ENCODE measurements at places on chromosomes 3 and 15.

GRCh38 chr3:51669241-51670052 is 1.6 kb upstream of the TEX264 start:
- peak; percentile 89 for DNase-seq

- no peak for DNase-seq
These were observed 619.3 kb downstream of the SI start for GRCh38 chr3:164458986-164459385.

- no peak for DNase-seq
These were observed 25.6 kb upstream of the UBE3A start for GRCh38 chr15:25464383-25464782.

DNA sequence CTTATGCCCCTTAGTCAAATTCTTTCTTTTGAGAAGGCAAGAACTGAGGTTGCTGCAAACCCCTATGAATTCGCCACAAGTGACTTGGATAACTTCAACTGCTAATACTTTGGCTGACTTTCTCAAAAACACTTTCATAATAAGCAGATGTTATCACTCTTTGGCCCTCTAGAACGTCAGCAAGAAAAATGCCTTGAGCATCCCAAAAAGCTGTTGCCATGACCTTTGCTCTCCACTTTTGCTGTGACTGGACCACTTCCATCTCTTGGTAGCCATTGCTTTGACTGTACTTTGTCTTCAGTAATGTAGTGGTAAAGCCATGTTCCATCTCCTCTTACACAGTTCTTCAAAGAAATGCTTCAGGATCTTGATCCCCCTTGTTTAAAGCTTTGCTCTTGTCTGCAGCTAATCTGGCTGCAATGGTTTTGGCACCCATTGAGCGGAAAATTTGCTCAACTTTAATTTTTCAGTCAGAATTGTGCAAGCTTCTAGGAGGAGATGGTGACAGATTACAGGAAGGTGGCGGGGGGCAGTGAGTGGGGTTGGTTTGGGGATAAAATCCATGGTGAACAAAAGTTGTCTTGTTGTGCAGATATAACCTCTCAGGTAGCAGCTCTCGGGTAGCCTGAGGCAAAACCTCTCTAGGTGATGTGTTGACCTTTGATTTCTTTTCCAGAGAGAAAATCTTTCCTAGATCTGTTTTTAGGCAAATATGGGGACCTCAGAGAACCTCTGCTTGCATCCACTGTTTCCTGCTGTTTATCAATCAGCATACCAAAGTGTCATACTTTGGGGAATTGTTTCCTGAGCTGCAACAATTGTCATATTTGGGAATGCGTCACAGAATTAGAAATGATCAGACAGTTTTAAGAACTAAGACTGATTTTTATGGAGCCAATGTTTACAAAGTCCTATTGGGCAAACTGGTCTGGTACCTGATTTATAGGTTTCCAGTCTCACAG is 83.6 kb downstream of the CCR1 start:
- no peak for DNase-seq

GRCh38 chr3:171812811-171813210 is 2.5 kb upstream of the PLD1 start:
- no peak for DNase-seq

GRCh38 chr3:46717447-46718231 is at the start of gene PRSS50:
PRSS50 (minus strand) TSS chr3:46717869; CDS start chr3:46717824, 45 bp downstream.
- DNase-seq: no peak

DNA sequence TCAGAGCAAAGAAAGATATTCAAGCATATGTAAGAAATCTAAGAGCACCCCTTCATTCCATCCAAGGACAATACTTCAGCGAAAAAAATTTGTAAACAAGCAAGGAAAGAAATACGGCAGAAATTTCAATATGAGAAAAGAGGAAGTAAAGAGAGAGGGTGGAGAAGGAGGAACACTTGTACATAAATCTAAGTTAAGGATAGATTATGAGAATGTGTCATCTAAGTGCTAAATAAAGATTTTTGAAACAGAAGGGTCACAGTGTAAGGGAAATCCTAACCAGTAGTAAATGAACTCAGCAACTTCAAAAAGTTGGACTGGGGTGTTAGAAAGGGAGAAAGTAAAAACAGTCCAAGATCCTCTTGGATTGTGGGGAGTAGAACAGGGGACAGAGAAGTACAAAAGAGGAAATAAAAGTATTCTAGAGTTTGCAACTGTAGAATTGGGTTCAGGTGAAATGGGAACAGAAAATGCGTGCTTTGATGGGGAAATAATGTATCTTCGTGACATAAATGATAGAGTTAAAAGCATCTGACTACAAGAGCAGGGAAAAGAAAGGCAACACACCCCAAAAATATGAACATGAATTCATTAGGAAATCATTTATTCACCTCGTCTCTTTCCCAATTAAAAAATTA is 68.5 kb upstream of the ATP13A5 start:
- no peak for DNase-seq

DNA sequence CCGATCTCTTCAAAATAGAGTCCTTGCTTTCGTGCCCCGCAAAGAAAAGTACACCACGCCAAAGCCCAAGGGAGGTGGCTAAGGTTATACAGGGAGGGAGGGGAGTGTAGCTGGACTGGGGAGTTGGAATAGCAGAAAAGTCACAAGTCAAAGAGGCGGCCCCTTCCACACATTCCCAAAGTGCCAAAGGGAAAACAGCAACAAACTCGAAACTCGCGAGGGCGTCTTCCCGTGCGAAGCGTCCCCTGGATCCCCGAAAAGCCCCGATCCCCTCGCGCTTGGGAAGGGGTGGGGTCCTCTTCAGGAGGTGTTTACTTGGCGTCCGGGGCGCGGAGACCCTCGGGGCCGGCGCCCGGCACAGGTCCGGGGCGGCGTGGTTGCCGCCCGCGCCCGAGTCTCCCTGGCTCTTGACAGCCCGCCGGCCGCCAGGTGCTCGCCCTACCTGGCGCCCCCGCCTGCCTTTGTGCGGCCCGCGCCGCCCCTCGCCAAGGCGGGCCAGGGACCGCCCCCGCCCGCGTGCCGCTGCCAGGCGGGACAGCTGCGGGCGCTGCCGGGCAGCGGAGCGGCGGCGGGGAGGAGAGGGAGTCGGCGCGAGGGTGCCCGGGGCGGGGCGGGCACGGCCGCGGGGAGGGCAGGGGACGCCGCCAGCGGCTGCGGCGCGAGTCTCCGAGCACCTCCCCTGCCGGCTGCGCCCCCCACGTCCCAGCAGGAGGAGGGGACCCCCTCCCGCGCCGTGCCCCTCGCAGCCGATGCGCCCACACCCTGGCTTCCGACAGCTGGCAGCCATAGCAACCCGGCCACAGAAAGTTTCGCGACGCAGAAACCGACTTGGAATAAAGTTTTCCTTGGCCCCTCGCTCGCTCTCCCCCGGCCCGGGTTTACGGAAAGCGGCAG is 966 bp downstream of the MYO1E start:
- peak; percentile 56 for DNase-seq

GRCh38 chr3:24965706-24966385 is 462.2 kb upstream of the RARB start:
- DNase-seq: no peak

- DNase-seq: no peak
These were observed 3.3 kb downstream of the MSL2 start for GRCh38 chr3:136192831-136193230.

GRCh38 chr15:88664151-88664778 is 25.4 kb downstream of the ISG20 start:
- DNase-seq: peak; percentile 48

- no peak for DNase-seq
These were observed 414.8 kb upstream of the C2CD4B start for GRCh38 chr15:62579842-62580241.

GRCh38 chr15:73009066-73010056 is 42.9 kb upstream of the NEO1 start:
- no peak for DNase-seq

DNA sequence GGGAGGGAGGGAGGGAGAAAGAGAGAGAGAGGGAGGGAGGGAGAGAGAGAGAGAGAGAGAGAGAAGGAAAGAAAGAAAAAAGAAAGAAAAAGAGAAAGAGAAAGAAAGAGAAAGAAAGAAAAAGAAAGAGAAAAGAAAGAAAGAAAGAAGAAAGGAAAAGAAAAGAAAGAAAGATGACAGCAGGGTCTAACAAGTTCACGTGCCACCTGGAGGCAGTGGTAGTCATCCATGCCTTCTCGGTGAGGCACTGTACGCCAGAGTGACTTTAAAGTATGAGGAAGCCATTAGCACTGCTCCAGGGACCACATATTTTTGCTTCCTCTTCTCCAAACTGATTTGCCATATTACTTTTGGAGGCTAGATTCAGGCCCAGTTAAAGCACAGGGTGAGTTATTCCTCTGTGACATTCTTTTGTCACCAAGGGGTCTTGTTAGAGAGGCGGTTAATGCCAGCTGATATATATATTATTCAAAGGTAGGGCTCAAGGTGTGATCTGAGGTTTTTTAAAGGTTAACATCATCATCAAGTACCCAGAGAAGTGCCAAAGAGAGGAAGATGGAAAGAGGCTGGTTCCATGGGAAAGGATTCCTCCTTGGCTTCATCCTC is at the start of gene HTR3D:
TSS of gene HTR3D (plus strand) at position 556 of the 606 bp plus-strand sequence. CDS start at position 556, 0 bp downstream.
- no peak for DNase-seq

DNA sequence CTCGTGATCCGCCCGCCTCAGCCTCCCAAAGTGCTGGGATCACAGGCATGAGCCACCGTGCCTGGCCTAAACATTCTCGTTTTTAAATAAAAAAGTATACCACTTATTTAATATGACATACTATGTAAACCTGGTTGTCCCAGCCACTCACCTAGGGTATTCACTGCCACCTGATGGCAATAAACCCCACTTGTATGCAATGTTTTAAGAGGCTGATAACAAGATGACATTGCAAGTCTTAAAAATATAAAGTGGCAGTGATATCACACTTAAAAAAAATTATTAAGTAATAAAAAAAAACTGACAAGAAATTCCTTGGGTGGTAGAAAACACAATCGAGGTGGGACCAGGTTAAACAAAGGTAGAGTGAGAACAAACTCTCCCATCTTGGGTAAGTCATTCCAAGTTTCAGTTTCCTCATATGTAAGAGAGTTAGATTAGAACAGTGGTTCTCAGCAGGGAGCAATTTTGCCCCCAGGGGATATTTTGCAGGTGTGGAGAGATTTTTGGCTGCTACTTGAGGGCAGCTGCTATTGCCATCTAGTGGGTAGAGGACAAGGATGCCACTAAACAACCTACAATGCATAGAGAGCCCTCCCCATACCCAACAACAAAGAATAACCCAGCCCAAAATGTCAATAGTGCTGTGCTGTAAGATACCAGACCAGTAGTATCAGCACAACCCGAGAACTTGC is 14.5 kb downstream of the ARF4 start:
- no peak for DNase-seq

- DNase-seq: peak; percentile 24
These were observed 306.5 kb downstream of the IL20RB start for GRCh38 chr3:137264071-137264820.

GRCh38 chr3:61739640-61740039 is 178.3 kb downstream of the PTPRG start:
- DNase-seq: no peak

DNA sequence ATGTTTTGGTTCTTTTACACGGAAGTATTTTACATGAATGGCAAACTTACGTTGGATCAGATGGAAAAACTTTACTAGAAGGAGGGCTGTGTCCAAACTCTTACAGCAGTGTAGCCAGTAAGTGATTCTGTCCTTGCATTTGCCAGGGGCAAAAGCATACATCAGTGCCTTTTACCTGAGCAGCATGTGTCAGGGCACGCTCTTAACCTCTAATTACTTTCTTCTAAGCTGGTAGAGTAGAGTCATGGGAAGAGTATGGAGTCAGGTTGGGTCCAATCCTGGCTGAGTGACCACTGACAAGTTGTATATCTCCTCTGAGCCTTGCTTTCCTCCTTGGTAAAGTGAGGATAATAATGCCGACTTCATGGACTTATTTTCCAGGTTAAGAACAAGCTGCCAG is 47.1 kb downstream of the RYR3 start:
- no peak for DNase-seq

- no peak for DNase-seq
These were observed 503 bp downstream of the HLTF start for GRCh38 chr3:149085828-149086231.

DNA sequence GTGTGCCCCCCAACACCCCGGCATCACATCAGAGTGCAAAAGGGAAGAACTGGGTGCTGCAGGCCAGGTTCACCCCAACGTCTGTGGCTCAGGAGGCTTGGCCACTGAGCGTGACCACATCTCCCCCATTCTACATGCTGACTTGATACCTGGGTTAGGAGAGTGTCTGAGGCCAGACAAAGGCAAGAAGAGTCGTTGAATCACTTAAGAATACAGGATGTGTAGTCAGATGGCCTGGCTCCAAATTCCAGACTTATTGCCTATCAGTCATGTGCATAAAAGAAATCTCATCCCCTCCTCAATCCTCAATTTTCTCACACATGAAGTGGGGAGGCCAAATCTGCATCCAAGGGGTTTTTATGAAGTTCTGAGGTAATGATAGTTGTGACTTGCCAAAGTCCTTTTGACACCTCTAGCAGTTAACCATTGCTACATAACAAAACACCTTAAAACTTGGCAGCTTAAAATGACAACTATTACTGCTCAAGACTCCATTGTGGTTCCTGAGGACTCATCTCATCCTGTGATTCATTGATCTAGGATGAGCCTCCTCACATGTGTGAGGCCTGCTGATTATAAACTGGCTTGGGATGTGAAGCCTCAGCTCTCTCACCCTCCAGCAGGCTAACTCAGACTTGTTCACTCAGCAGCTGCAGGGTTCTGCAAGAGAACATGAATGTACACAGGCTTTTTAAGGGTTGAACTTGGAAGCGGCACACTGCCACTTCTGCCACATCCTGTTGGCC is 138.8 kb upstream of the TLE3 start:
- no peak for DNase-seq

DNA sequence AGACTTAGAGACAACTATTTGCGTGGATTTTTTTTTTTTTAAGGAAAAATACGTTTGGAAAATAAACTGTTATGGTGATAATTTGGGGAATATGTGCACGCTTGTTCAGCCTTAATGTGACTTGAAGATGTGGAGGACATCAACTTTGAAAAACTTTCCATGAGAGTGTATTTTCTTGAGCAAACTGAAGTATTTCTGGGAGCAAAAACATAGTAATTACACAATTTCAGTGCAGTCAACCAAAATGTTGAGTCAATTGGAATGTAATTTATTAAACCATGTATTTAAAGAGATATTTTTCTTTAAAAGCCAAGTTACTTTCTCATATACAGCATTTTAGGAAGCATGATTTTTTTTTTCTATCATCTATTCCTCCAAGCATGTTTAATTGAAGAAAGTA is 80.3 kb upstream of the FLNB start:
- no peak for DNase-seq

- no peak for DNase-seq
These were observed 5.0 kb downstream of the CAV3 start for GRCh38 chr3:8738639-8739038.

DNA sequence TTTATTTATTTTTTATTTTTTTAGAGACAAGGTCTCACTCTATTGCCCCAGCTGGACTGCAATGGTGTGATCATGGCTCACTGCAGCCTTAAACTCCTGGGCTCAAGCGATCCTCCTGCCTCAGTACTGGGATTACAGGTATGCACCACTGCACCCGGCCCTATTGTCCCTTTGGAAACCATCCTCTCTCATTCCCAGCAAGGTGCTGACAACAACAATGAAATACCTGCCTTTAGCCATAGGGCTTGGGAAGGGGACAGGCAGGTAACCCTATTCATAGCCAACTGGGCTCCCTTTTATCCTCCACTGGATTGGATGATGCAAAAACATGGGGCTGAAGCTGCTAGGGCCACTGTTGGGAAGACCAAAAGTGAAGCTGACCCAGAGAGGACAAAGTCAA is 43.1 kb downstream of the SCAP start:
- no peak for DNase-seq

GRCh38 chr15:51629612-51630011 is 7.0 kb upstream of the DMXL2 start:
- no peak for DNase-seq
